Osteocyte (in vitro differentiated cells): ENCODE measurements at places on chromosomes 5 and 9. TPM values are rescaled to one million over a fixed set of nuclear protein-coding genes. Genes with fewer than 3 reads are reported as not detected.

The NDUFA8 gene
- 48.5 and 50.9 TPM in 2 replicates for total RNA-seq

The PCDHGB1 gene
- total RNA-seq: 1.4 and 1.8 TPM in 2 replicates

- no peak for DNase-seq
Observed at GRCh38 chr5:126852841-126853271, 75.9 kb downstream of the LMNB1 start.

GRCh38 chr5:170880084-170880483 is 18.3 kb downstream of the RANBP17 start:
- DNase-seq: no peak

DNA sequence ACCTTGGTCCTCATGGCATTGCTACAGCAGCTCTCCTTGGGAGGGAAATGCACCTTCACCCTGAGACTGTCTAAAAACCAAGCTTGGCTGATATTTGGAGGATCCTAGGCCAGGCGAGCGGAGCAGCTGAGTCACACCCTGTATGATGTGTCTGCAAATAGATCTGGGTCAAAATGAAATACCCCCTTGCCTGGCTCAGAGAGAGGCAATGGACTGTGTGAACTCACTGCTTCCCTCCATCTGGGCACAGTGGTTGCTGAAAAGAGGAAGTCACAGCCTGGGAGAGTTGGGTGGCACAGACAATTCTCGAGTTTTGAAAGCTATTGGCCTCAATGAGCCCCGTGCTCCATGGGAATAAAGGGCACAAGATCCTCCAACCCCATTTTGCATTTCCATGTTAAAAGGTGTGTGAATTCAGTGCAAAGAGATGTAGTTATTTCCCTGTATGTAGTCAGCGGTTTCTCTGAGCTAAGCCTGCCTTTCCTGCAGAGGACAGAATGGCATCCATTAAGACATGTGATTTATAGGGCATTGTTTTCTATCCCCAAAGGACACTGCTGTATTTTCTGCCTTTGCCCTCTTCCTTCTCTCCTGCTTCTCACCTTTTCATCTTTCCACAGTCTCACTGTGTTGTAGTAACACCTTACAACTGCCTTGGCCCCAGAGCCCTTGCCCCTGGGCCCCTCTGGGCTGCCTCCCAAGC is 177.2 kb downstream of the GADD45G start:
- DNase-seq: no peak
